ENCODE measurements at places on chromosomes 2 and 18.
A peak's percentile ranks its signal among the peaks of the same experiment; 100 is the strongest.

- no peak for DNase-seq
Measured at GRCh38 chr2:29817801-29818680, 103.3 kb downstream of the ALK start.

GRCh38 chr2:98308068-98308467 is 38.2 kb upstream of the CNGA3 start:
- no peak for DNase-seq

- no peak for DNase-seq
Measured at GRCh38 chr18:62736077-62736855, 20.9 kb downstream of the PHLPP1 start.

GRCh38 chr2:133986081-133986837 is 267.6 kb upstream of the MGAT5 start:
- no peak for DNase-seq

GRCh38 chr18:59918320-59918755 is 18.5 kb downstream of the PMAIP1 start:
- DNase-seq: no peak

DNA sequence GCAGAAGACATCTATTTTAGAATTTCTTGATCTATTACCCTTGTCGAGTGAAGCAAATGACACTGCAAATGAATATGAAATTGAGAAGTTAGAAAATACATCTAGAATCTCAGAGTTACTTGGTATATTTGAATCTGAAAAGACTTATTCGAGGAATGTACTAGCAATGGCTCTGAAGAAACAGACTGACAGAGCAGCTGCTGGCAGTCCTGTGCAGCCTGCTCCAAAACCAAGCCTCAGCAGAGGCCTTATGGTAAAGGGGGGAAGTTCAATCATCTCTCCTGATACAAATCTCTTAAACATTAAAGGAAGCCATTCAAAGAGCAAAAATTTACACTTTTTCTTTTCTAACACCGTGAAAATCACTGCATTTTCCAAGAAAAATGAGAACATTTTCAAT is 370.4 kb downstream of the XIRP2 start:
- DNase-seq: no peak

GRCh38 chr2:171346723-171347557 is 86.8 kb downstream of the METTL8 start:
- DNase-seq: peak; percentile 24

DNA sequence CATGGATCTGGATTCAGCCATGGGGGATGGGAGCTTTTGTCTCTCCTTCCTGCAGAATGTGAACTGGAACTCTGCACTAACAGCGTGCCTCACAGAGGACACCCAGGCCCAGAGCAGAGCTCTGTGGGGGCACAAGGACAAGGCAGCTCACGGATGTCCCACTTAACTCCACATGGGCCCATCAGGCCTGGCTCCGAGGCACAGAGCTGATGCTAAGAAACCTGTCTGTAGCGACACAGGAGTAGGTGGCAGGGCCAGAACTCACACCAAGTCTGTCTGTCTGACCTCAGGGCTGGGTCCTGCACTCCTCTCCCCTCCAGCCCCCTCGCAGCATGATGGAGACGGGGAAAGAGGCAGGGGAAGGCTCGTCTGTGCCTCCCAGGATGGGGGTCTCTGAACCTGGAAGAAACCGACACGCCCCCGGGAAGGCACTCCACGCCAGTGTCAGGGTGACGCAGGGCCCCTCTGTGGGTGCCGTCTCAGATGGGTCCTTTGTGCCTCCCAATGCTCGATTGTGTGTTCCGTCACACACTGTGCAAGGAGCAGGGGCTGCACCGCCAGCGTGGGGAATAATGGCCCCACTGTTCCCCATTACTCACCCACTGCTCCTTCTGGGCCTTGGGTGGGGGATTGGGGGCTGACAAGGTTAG is 36.6 kb downstream of the FAM178B start:
- no peak for DNase-seq

GRCh38 chr2:12928775-12929401 is 212.2 kb downstream of the TRIB2 start:
- DNase-seq: no peak

GRCh38 chr18:11147962-11148679 is 1.2 kb downstream of the PIEZO2 start:
- DNase-seq: no peak

- DNase-seq: no peak
Measured at GRCh38 chr2:44360749-44361329, 455 bp downstream of the PREPL start.

GRCh38 chr2:235810846-235811245 is 317.0 kb downstream of the AGAP1 start:
- DNase-seq: no peak

DNA sequence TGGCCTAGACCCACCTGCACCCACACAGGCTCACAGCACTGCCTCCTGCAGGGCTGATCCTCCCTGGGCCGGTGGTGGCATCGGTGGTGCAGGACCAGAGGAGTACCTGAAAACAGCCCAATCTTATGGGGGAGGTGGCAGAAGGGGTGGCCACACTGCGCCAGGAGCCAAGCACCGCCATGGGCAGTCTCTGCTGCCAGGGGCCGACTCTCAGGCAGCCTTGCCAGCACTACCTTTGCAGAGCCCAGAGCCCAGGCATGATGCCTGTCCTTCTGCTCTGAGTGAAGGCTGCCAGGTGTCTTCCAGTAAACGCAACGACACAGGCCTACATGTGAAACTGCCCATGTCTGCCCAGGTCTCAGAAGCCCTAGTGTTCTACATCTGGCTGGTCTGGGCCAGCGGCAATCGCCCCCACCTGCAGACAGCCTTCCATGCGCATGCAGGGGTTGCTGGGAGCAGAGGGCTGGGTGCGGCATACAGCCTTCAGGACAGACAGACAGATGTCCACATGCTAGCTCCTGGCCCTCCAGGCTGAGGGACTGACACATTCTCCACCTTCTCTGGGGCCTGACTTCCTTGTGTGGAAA is 6.8 kb downstream of the HS6ST1 start:
- DNase-seq: no peak

GRCh38 chr2:9424447-9425164 is 1.2 kb downstream of the CPSF3 start:
- no peak for DNase-seq

DNA sequence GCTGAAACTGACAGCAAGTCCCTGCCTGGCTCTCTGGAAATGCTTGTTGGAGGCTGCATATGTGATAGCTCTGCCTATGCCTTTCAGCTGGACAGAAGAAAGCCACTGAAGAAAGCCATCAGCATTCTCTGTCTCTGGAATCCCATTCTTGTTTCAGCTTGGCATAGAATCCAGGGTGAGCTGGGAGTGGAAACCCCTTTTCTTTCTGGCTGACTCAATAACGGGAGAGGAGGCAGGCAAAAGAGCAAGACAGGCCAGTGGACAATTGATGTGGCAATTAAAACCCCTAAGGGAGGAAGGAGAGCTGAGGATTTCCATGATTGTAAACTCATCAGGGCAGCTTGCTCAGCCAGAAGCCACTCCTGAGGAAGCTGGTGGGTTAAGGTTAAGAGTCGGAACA is 208.1 kb downstream of the CLIP4 start:
- no peak for DNase-seq

GRCh38 chr2:2016651-2017311 is 272.5 kb upstream of the PXDN start:
- no peak for DNase-seq

DNA sequence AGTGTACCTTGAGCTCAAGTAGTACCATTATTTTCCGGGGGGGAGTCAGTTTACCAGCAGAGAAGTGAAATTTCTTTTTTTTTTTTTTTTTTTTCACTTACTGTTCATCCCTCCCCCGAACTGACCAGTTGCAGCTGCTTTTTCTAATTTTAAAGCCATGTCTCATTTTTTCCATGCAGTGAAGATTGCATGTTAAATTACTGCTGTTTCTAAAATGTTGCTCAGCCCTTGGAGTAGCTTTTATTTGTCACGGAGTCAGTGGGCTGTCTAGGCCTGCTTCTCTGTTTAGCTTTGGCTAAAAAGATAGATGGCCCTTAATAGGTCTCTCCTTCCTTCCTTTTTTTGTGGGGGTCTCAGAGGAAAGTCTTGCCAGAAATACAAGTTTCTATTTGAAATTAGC is 70.2 kb downstream of the NGEF start:
- DNase-seq: no peak

- no peak for DNase-seq
Measured at GRCh38 chr18:33581856-33582255, 3.8 kb downstream of the ASXL3 start.

GRCh38 chr2:173196638-173197037 is 121.0 kb downstream of the MAP3K20 start:
- no peak for DNase-seq

GRCh38 chr2:150209746-150210145 is 277.7 kb downstream of the RND3 start:
- DNase-seq: no peak

- no peak for DNase-seq
Measured at GRCh38 chr2:99414566-99414965, 75.3 kb downstream of the REV1 start.

GRCh38 chr18:8107426-8107825 is 501.8 kb upstream of the RAB12 start:
- no peak for DNase-seq

All from activated CD4-positive, alpha-beta T cell treated with anti-CD3 and anti-CD28 coated beads, Interleukin-2, Interleukin-4, amounts not matched to agents 100 ng/mL and 50 ng/mL, durations not matched to agents 16 hours and 8 hours (primary cell).